ENCODE measurements at places on chromosomes 13 and 19.

GRCh38 chr19:52660981-52661380 lies 22.8 kb upstream of the ZNF83 start:
- no peak for DNase-seq

DNA sequence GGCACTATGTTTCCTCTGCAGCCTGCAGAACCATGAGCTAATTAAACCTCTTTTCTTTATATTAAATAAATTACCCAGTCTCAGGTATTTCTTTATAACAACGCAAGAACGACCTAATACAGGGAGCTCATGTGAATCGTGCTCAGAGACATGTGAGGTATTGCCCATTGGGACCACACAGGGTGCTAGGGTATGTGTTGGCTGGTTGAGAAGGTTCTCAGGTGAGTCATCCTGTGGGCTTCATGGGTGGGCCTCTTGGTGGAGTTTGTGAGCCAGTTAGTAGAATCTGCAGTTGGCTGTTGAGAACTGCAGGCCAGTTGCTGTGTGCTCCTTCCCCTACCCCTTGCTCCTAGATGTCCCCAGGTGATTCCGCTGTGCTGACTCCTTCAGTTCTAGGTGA lies 163.0 kb downstream of the HS6ST3 start:
- no peak for DNase-seq

- DNase-seq, result no peak
These were observed 391.2 kb downstream of the KLF12 start for GRCh38 chr13:73742982-73743381.

DNA sequence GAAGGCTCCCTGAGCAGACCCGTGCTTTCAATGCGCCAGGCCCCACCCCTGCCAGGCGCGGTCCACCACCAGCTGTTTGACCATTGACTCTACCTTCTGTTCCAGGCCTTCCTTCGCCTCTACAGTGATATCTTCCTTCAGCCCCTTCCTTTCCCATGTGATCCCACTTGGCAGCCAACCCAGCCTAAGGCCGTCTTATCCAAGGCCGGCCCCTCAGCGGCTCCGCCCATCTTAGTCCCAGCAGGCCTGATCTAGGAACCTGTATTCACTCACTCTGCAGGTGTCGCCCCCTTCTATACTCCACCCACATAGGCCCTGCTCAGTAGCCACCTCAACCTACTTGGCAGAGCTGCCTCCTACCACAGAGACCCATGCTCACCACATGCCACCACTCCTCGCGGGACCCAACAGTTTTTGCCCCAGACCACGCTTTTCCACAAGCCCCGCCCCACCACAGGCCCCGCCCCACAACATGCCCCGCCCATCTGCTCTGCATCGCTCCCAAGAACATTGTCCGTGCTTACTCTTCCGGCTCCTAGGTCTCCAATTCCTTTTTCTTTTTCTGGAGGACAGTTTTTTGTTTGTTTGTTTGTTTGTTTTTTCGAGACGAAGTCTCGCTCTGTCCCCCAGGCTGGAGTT lies 2.9 kb downstream of the RASIP1 start:
- DNase-seq, result peak; percentile 89

DNA sequence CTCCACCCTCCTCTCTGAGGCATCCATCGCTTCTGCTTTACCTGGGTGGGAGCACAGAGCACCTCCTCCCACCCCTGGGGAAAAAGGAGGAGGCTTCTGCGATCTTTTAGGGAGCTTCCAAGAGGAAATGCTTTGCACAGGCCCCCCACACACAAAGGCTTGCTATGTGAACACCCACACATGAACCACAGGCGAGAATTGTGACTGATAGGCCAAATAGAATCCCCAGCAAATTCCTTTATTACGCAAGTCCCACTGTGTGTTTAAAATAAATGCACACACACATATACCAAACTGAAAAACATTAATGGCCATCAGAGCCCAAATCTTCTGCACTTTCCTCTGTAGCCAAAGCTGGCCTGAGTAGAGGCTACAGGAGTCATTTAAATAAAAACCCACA lies 50.6 kb downstream of the HSPH1 start:
- no peak for DNase-seq

GRCh38 chr19:6730153-6730804 lies 7.1 kb downstream of the GPR108 start:
- peak; percentile 87 for DNase-seq

DNA sequence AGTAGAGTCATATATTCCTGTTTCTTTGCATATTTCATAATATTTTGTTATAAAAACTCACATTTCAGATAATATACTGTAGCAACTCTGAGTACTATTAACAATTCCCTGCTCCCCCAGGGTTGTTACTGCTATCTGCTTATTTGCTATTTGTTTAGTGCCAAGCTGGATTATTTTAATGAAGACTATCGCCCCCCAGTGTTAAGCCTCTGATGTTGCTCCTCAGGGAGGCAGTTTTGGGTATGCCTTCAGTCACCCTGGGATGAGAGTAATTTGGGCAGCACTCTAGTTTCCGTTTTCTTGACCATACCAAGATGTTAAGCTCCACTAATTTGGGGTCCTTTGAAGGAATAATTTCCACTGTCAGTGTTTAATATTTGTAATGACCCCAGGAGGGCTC lies 46.0 kb downstream of the MICU2 start:
- no peak for DNase-seq

GRCh38 chr13:30809787-30810186 lies 74.4 kb downstream of the ALOX5AP start:
- DNase-seq, result no peak

- DNase-seq, result no peak
These were observed 17.1 kb upstream of the LATS2 start for GRCh38 chr13:21078501-21078900.

GRCh38 chr13:51313619-51314018 lies 25.9 kb upstream of the SERPINE3 start:
- no peak for DNase-seq

GRCh38 chr13:27535546-27535945 lies 84.8 kb downstream of the LNX2 start:
- DNase-seq, result no peak

GRCh38 chr13:29679396-29680053 lies 84.0 kb upstream of the SLC7A1 start:
- DNase-seq, result peak; percentile 42

- DNase-seq, result no peak
These were observed 3.7 kb upstream of the MTRF1 start for GRCh38 chr13:41267106-41267505.

DNA sequence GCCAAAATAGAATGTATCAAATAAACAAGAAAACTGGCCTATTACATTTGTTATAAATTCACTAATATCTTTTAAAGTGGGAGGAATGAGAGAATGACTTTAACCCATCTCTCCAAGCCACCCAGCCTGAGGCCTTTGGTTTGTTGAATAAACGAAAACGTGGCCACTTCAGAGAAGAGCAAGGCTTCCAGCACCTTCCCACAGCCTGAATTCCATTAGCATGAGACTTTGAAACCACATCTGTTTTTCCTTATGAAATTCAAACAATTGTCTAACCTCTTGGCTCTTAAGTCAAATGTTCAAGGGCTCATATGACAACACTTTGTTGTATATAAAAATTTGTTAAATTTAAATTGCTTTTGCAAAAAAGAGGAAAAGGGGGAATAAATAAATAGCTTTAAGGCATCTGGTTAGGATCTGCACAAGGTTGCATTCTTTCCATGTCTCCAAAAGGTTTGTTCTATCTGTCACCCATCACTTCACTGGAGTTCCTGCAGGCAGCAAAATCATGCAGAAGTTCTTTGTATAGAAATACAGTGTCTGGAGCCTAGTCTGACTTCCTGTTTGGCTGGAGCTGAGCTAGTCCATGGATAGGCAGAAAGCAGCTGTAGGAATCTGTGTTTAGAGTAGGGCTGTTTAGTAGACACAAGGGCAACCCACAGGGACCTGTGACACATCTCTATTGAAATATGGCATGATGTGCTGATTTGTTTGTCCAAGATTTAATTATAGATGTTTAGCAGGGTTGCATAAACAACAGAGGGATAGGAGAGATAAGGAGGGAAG lies 502.3 kb downstream of the KCTD12 start:
- DNase-seq, result no peak
